ENCODE measurements at places on chromosomes 3 and 15.

DNA sequence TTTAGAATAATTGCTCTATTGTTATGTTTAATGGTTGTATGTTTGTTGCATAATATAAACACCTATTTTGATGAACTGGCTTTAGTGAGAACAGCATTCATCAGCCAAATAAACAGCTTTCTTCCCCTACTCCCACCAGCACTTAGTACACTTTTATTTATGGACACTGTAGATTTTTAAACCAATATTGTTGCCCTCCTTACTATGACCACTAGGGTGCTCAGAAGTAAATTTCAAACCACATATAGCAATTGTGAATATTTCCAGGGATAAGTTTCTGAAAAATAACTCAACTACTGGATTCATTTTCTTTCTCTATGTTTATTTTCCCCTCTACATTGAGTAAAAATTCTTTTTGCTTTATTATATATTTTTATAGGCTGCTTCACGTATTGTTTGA is 84.7 kb upstream of the PTX3 start:
- DNase-seq: no peak

GRCh38 chr3:61741551-61741950 is 180.2 kb downstream of the PTPRG start:
- DNase-seq: no peak

GRCh38 chr3:191139736-191140135 is 59.3 kb upstream of the OSTN start:
- no peak for DNase-seq

- DNase-seq: no peak
Observed at GRCh38 chr3:16148783-16149182, 25.7 kb upstream of the GALNT15 start.

- DNase-seq: no peak
Observed at GRCh38 chr3:194386066-194386465, 13.0 kb downstream of the GP5 start.

- DNase-seq: no peak
Observed at GRCh38 chr3:128623762-128624176, 26.8 kb downstream of the RPN1 start.

DNA sequence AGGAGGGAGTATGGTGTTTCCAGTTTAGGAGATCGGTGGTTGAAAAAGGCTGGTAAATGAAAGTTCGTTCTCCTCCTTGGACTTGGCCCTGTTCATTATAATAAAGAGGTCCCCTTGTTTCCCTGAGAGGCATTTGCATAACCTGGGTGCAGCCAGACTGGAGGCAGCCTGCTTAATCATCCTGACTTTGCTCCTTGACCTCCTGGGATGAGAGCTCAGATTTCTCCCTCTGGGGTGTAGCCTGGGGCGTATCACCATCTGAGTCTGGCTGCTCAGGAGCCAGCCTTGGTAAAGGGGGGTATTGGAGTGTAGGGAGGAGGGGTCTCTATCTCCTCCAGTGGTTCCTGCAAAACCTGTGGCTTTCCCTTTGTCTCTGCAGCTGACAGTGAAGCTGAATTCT is 21.3 kb upstream of the ACAD9 start:
- no peak for DNase-seq

DNA sequence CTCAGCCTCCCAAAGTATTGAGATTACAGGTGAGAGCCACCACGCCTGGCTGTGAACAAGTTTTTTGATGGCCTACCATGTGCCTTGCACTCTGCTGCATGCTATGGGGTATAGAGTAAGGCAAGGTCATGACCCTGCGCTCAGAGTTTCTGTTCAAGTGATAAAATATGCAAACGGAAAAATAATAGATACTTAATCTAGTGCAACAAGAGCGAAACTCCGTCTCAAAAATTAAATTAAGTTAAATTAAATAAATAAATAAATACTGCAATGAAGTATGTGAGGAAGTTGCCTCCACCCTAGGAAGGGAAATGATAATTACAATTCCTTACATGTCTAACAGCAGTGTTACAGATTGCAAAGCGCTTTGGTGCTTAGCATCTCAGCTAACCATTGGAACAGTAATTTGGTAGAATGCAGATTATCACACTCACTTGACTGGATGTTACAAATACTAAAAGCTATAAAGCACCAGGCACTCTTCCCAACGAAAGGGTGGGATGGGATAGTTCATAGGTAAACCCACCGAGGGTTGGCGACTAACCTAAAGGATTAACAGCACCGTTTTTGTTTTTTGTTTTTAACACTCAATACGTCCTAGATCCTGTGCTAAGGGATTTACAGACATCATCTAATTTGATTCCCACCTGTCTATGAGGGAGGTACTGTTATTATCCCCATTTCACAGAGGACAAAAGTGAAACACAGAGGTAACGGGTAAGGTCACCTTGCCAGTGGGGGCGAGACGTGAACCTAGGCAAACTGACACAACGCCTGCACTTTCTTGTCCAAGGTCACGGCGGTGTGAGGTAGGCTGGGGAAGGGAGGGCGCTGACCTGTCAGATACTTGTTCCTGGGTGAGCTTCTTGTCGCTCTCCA is 793 bp upstream of the FANCD2 start:
- no peak for DNase-seq

GRCh38 chr15:35465783-35466182 is 80.2 kb downstream of the DPH6 start:
- DNase-seq: no peak

DNA sequence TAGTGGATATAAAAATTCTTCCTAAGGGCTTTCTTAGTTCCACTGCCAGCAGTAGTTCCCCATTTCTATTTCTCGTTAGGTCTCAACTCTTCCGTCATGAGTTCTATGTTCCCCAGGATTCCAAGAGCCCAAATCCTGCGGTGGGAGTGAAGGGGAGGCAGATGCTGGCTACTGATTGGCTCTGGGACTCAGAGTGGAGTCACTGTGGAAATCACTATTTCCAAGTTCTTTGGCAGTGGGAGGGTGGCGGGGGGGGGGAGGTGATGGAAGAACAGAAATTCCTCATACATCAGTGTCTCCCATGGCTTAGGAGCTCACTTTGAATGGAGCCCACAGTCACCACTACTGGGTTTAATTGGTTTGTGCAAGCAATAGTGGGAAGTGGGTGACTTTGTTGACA is 5.6 kb downstream of the CCR1 start:
- no peak for DNase-seq

DNA sequence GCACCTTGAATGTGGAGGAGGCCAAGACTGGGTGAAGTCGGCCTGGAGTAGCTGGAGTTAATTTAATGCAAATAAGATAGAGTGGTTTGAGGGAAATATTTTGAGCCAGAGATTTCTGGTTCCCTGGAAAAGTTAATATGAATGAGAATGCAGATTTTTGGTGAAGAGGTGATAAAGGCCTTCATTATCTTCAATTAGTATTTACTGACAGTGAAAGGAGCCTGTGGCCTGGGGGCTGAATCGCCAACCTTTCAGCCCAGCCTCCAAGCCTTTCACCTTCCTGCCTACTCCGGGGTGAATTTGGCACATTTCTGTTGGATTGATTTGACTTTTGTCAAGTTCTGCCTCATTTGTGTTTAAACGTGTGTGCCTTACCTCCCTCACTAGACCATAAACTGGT is 147.8 kb downstream of the SOX2 start:
- DNase-seq: no peak

DNA sequence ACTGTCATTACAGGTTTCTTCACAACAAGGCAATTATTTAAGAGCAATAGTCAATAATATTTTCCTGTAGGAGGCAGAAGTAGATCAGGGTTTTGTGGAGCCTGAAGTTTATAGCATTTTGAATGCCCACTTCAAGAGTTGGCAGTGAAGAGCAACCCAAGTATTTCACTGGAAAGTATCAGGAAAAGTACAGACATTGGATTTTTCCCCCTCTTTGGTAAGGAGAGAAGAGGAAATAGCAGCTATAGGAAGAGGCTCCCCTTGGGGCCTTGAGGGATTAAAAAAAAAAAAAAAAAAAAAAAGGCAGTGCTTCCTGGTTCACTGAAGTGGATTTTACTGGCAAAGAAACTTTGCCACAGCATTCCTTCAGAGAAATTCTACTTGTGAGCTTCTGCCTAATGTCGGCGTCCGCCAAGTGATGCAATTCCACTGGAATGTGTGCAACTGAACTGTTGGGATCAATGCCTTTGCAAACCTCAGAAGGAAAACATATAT is 5.7 kb upstream of the CNTN6 start:
- DNase-seq: no peak

GRCh38 chr3:64871834-64872249 is 184.0 kb upstream of the ADAMTS9 start:
- DNase-seq: no peak

GRCh38 chr15:41977757-41978383 is 5.5 kb upstream of the EHD4 start:
- DNase-seq: no peak

DNA sequence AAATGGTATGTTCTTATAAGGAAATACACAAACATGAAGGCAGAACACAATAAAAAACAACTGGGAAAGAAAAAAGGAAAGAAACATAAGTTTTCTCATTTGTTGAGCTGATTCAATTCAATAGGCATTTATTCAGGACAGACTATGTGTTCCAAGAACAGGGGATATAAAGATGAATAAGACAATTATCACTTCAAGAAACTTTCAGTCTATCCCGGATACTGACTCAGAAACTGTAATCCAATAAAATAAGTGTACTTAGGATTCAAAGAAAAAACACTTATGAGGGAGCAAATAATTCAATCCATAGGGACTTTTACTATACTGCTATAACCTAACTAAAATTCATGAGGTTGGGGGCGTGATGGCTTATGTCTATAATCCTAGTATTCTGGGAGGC is 3.5 kb upstream of the POPDC2 start:
- no peak for DNase-seq

DNA sequence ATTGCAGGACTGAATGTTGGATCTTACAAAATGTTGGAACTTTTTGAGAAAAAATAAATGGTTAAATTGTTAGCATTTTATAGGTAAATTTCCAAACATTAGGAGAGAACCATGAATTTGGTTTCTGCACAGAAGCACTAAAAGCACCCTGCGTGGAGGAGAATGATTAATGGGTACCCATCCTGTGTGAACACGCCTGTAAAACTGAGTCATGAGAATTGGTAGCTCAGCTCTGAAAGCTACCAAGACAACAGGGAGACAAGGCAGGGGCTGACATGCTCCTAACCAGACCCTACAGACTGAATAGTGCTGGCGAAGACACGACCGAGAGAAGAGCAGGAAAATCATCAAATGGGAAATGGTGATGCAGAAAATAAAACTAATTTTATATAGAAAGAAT is 32.4 kb upstream of the MTMR10 start:
- no peak for DNase-seq

DNA sequence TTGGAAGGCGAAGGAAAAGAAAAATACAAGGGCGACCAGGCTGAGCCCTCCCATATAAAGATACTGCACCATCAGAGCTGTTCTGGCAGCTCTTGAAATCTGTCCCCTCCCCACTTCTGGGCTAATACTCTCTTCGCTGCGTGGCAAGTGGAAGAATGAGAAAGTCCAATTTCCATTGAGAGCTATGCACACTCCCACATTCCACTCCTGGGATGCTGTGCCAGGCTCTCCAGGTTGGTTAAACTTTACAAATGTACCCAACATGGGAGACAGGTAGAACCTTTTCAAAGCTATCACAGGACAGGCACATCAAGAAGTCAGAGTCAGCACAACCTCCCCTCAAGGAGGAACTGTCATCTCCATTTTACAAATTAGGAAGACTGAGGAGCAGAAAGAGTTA is 465.0 kb downstream of the SHQ1 start:
- DNase-seq: no peak

- DNase-seq: no peak
Observed at GRCh38 chr3:129612534-129613366, 6.3 kb upstream of the PLXND1 start.

- DNase-seq: peak; percentile 46
Observed at GRCh38 chr3:4751029-4751501, 228.2 kb upstream of the BHLHE40 start.

- DNase-seq: no peak
Observed at GRCh38 chr15:29278436-29279105, 8.9 kb upstream of the NSMCE3 start.

GRCh38 chr3:167920747-167921146 is 175.0 kb downstream of the GOLIM4 start:
- no peak for DNase-seq

DNA sequence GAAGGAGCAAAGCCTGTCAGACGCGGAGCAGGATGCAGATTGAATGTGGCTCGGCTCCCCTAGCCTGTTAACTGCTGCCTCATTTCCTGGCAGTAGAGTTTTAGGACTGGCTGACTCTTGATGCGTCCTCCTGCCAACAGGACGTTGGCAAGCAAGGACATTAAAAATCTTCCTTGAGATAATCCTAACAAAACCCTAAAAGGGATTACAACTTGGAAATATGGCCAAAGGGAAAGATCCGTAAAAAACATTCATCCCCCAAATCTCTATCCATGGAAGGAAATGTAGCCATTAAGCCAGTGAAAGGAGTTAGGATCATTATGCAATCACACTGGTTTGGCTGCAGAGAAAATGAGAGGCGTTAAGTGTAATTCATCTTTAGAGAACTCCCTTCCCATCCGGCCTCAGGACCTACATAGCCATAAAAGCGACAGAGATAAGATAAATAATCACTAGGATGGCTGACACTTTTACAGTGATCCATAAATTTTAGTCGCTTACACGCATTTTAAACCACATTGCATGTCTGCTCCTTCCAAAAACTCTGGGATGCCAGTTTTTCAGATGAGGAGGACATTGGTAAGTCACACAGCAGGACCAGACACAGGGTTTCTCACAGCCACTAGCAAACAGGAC is 44.5 kb upstream of the C3orf80 start:
- DNase-seq: no peak

- DNase-seq: no peak
Observed at GRCh38 chr3:197376735-197377555, 78.5 kb upstream of the DLG1 start.

- no peak for DNase-seq
Observed at GRCh38 chr3:2614578-2614977, 495.6 kb downstream of the IL5RA start.

GRCh38 chr15:34999906-35000305 is 11.8 kb upstream of the ZNF770 start:
- DNase-seq: no peak

DNA sequence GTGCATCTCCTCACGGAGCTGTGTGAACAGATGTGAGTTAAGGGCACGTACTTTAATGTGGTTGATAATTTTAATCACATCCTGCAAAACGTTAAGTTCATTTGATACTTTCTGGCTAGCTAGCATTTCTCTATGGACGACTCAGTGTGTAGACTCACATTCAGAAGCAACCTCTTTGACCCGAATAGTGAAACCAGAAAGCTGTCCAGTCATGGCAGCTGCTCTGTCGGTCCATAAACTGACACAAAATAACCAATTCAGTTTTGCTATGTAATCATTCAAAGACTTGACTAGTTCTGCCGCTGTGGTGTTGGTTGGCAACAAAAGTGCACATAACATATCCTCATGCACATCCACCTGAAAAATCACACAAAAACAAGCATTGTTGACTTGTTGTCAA is 3.7 kb upstream of the GFM1 start:
- DNase-seq: no peak

Data from central memory CD4-positive, alpha-beta T cell (primary cell).